D341Med (cell line): ENCODE measurements at places on chromosomes 4 and X.

- no peak for DNase-seq
These were observed 29.6 kb upstream of the CHRNA9 start for GRCh38 chr4:40305328-40306170.

- no peak for DNase-seq
These were observed 32.9 kb upstream of the STX18 start for GRCh38 chr4:4574792-4575191.

- no peak for DNase-seq
These were observed 127.7 kb downstream of the SLC7A11 start for GRCh38 chr4:138114434-138114833.

- no peak for DNase-seq
These were observed 40.9 kb downstream of the SOWAHB start for GRCh38 chr4:76857074-76857409.

DNA sequence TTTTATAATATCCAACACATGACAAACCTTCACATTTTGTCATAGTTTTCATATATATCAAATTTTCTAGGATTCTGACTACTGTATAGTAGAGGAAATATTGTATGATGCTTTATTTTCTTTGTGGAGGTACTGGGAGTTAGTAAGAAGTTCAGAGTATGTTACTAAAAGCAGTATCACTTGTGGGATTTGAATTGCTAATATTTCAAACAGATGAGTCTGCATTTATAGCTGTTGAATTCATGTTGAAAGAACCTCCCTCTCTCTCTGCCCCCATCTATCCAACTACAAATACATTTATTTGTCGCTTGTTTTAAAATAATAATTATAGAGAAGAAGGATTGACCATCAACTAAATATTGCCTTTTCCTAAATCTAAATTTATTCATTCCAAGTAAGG, 29.8 kb upstream of the MAPK10 start:
- no peak for DNase-seq

DNA sequence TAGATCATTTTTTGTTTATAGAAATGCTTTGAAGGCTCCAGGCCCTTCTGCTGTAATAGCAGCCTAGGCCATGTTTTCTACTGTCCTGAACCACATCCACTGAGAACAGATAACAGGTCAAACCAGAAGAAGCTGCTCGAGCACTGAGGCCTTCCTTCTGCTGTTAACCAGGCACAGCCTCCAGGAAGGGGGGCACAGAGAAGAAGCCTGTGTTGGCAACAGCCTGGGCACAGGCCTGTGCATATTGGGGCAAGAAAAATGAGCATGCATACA, 37.4 kb upstream of the PDK3 start:
- no peak for DNase-seq

- no peak for DNase-seq
These were observed 108.1 kb downstream of the TSPAN7 start for GRCh38 chrX:38669428-38669827.

GRCh38 chrX:111182997-111183396, 87.0 kb downstream of the PAK3 start:
- DNase-seq: no peak

DNA sequence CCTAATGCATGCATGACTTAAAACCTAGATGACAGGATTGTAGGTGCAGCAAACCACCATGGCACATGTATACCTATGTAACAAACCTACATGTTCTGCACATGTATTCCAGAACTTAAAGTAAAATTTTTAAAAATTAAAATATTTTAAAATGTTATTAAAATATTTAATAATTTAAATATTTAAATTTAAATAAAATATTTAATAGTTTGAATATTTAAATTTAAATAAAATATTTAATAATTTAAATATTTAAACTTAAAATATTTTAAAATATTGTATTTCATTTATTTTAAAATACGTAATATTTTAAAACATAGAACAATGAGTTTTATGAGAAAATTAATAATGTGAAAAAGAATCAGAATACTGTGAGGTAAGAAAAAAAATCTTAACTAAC, 117.9 kb downstream of the SLC39A8 start:
- no peak for DNase-seq

DNA sequence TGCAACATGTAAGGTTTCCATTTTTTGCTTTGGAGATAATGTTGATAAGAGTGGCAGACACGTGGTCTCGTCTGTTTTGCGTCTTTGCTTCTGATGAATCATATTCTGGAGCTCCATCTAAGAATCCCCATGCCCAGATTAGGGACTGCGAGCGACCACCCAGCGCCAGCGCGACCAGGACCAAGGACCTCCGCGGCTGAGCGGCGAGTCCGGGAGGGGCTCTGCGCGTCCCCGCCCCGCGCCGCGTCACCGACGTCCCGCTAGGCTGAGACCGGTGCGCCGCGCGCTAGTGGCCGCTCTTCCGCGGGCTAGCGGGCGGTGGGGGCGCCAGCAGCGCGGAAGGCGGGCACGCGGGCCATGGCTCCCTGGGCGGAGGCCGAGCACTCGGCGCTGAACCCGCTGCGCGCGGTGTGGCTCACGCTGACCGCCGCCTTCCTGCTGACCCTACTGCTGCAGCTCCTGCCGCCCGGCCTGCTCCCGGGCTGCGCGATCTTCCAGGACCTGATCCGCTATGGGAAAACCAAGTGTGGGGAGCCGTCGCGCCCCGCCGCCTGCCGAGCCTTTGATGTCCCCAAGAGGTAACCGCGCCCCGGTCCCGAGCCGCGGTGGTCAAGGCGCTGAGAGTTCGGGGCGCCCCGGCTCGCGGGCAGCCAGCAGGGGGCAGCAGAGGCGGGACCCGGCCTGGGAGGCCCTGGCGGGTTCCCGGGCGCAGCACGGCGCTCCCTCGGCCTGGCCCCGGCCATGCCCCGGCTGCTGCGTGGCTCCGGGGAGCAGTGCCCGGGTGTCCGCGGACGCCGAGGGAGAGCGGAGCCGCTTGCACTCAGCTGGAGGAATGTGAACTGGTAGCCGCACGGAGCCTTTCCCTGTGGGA, at the start of gene SRD5A3:
Gene SRD5A3 (plus strand): TSS at position 263 of the 871 bp plus-strand sequence. CDS start 95 bp downstream, at position 358.
- DNase-seq: peak; percentile 94

- no peak for DNase-seq
These were observed 200.2 kb upstream of the PABPC4L start for GRCh38 chr4:134401798-134402197.

DNA sequence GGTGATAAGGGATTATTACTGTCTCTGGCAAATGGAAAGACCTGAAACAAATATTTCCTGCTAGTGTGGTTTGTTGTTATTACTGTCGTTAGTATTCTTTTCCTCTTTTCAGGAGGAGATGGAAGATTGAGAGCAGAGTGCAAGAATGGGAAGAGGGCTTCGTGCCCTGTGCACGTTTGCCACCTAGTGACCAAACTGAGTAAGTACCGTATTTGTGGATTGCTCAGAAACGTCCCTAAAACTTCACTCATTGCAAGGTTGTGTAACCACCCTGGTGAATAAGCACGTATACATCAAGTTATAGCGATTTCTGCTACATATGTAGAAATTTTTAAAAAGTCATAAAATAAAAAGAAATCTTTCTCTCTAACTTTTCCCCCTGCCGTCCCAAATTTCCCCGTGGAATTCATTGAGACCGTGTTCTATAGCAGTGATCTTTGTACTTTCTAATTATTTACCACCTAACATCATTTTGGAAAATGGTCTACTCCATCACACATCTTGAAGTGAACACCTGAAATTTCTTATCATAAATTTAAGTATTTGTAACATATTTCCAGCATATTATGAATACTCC, 24.3 kb downstream of the LINC00632 start:
- peak; percentile 46 for DNase-seq

DNA sequence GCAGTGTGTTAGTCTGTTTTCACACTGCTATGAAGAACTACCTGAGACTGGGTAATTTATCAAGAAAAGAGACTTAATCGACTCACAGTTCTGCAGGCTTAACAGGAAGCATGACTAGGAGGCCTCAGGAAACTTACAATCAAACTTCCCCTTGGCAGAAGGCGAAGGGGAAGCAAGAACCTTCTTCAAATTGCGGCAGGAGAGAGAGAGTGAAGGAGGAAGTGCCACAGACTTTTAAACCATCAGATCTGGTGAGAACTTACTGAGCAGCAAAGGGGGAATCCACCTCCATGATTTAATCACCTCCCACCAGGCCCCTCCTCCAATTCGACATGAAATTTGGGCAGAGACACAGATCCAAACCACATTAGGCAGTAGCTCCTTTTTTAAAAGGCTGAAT, 59.2 kb upstream of the LEF1 start:
- DNase-seq: no peak

DNA sequence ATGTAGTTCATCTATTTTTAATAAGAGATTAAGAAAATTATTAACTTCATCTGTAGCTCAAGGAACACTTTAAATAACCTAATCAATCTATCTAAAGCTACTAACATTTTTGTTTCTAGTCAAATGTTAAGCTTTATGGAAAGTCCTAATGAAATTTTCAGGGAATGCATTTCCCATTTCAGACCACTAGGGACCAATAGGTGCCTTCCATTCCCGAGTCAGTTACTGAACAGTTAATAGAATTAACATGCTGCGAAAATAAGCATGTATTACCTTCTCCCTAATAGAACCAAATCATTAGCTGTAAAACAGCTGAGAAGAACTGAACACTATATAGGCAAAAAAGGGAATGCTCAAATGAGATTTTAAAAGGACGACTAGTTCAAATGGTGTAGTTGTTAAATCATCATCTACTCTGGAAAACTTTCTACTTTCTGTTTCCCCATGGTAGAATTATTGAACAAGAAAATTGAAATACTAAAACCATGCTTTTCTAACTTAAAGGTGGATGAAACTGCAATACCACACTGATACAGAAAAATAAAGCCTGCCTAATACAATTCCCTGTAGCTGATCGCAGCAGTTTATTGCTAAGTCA, 22.5 kb downstream of the STX18 start:
- no peak for DNase-seq

DNA sequence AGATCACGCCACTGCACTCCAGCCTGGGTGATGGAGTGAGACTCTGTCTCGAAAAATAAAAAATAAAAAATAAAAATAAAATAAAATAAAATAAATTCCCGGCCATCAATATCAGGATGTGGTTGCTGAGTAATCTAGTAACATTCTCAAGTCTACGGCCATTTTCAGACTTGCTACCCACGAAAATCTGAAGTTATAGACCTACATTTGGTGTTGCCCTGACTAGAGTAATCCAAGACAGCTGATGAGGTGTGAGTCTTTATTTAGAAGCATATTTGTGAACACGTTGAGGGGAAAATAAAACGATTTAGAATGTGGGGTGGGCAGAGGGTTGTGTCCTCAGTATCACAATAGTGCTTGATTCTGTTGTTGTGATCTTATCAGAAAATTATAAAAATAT, 130.2 kb upstream of the MID1 start:
- no peak for DNase-seq

DNA sequence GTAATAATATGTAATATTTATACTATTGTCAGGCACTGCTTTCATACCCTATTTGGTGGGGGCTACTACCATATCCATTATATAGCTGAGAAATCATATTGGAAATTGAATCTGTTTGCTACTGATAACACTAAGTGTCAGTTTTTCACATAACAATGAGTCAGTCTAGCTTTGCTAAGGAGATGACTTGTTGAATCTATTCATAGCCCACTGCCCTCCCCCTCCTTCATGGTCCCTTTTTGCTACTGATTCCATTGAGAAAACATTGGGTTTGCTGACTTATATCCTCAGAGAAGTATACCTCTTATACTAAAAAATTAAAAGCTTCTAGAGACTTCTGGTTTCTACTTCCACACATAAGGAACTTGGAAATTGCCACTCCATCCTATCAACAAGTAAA, 1898.4 kb downstream of the STIM2 start:
- no peak for DNase-seq

DNA sequence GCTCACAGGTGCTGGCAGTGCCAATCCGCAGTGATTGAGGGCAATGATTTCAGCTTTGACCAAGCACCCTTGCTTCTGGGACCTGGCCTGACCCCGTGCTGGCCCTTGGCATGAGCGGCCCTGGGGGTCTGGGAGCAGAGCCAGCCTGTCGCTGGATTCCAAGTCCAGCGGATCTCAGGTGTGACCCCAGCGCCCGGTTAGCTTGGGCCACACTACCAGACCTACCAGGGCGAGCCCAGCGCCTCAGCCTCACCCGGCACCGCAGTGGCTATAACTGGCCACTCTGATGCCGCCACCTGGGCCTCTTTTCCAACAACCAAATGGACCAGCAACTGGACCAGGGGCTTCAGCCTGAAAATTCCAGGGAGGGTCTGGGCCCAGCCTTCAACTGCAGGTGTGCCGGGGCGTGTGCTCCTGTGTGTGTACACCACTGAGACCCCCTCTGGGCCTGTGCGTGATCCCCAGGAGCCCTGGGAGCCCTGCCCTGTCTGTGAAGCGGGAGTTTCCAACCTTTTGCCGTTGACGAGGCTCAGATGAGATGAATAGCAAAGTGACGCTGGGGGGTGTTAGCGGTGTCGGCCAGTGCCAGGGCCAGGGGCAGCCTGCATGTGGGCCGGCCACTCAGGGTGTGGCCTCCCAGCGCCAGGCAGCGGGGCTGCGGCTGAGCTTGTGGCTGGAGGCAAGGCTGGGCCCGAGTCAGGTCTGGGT, 658 bp downstream of the SH3TC1 start:
- DNase-seq: no peak

DNA sequence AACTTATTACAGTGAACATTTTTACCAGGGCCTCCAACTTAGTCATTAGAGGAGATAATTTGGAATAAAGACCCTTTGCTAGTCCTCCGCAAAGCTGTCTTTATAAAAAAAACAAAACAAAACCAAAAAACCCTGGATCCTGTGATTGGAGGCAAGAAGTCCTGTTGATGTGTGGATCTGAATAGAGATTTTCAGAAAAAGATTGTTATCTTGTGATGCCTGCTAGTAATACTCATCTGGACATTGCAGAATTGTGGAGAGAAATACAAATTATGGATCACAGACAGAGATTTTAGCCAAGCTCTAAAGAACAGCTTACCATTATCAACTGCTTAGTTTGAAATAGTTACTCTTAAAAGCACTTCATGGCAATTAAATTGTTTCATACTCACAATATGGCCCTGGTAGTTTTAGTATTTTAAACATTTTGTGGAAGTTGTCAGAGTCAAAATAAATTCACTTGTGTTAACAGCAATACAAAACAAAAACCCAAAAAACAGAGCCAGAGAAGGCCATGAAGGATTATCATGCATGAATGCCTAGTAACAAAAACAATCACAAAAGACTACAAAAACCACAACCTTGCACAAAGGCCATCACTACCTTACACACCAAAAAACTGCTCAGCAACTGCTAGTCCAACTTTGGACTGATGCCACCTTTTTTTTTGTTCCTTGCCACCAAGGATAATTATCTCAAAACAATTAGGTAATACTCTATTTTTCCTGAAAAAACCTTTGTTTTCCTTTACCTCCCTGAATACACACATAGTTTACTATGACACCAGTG, 514.5 kb upstream of the SLIT2 start:
- DNase-seq: no peak

DNA sequence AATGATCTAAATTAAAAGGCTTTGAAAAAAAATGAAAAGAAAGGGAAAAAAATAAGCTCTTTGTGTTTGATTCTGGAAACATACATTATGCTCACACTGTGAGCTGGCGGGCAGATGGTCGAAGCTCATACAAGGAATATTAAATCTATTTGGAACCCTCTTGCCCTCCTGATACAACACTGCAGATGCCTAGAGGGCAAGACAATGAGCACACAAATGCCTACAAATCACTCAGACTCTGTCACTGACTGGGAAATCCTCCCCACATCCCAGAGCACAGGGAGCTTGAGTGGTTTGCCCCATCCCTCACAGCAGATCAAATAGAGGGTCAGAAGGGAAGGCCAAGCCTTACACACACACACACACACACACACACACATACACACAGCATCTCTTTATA, 320.4 kb downstream of the HNRNPD start:
- DNase-seq: no peak

- DNase-seq: no peak
These were observed 14.3 kb upstream of the LHFPL1 start for GRCh38 chrX:112694062-112694461.
